Fibroblast of skin of right quadriceps (primary cell): ENCODE measurements at places on chromosomes 3 and 15.

DNA sequence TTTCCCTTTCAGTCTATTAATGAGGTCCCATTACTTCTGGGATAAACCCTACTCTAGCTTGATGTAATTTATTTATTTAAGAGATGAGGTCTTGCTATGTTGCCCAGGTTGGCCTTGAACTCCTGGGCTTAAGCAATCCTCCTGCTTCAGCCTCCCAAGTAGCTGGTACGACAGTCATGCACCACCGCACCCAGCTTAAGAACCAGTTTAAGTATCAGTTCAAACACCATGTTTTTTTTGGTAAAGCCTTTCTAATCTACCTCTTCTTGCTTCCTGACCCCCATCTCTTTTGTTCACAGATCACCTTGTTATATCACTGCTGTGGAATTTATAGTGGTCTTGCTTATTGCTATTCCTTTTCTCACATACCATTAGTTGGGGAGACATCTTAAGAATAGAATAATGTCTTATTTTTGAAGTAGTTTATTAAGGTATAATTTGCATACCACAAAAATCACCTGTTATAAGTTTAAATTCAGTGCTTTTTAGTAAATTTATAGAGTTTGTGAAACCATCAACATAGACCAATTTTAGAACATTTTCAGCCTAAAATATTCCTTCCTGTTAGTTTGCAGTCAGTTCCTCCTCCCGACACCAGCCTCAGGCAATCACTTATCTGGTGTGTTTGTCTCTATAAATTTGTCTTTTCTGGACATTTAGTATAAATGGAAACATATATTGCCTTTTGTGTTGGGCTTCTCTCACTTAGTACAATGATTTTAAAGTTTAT is 257.9 kb downstream of the PDCD6IP start:
- no peak for DNase-seq

GRCh38 chr3:162428192-162428591 is 931.6 kb downstream of the OTOL1 start:
- DNase-seq: no peak

GRCh38 chr3:38157595-38157994 is 7.7 kb upstream of the OXSR1 start:
- DNase-seq: no peak

DNA sequence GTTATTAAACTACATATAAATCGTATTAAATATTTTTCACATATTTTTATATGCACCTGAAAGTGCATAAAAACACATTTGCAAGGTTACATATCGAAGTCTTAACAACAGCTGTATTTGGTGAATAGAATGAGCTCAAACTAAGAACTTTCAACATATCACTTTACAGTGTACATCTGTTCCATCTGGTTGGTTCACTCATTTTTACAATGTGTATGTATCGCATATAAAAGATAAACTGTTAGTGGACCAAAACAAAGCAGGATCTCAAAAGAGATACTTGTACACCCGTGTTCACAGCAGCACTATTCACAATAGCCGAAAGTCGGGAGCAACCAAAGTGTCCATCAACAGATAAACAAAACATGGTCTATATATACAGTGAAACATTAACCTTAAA is 55.8 kb downstream of the TBL1XR1 start:
- DNase-seq: no peak

GRCh38 chr15:65333856-65334255 is 29.4 kb downstream of the RNU5B-1 start:
- DNase-seq: no peak
